Mucosa of descending colon (tissue), 3 donors: ENCODE measurements at places on chromosomes 12 and 14.
A peak's percentile ranks its signal among the peaks of the same experiment; 100 is the strongest.

DNA sequence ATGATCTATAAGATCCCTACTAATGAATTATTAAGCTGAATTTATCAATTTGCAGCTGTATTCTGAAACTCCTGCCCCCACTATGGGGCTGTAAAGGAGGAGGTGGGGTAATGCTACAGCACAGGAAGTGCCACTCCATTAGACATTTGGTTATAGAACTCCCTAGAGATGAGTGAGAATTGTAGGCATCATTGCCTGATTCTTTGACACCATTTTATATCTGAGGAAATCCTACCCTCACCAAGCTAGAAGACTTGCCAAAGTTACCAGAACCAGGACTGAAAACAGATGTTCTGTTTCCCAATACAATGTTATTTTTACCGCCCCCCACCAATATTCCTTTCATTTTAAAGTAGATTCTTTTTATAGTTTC lies 182.4 kb downstream of the EGLN3 start:
- no peak for DNase-seq

- DNase-seq: no peak
Measured at GRCh38 chr12:101878243-101878821, 952 bp downstream of the DRAM1 start.

GRCh38 chr12:65659681-65660080 lies 164.6 kb upstream of the HMGA2 start:
- DNase-seq: no peak

GRCh38 chr12:6118891-6119568 lies 5.4 kb downstream of the VWF start:
- DNase-seq: no peak

GRCh38 chr14:34750670-34751069 lies 36.3 kb upstream of the CFL2 start:
- DNase-seq: no peak

GRCh38 chr12:104504146-104504545 lies 47.4 kb downstream of the CHST11 start:
- DNase-seq: no peak

GRCh38 chr12:84644908-84645307 lies 267.7 kb downstream of the SLC6A15 start:
- DNase-seq: no peak

- no peak for DNase-seq
Measured at GRCh38 chr12:88698471-88698870, 118.2 kb upstream of the KITLG start.

- DNase-seq: no peak
Measured at GRCh38 chr12:131217024-131217586, 263.4 kb downstream of the ADGRD1 start.

DNA sequence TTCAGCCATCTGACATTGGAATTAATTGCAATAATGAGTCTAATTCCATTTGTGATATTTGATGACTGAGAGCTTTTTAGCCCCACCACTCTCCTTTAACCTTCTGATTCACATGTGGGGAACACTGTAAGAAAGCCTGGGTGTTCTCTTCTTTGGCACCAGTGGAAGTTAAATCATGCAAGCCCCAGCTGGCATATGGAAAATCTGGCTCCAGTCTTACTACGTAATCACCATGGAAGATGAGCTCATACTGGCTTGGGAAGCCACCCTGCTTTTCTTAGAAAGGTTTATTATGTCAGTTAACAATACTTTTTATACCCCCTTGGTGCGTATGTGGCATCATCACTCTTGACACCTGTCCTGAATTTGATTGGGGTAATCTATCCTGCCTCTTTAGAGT lies 479.3 kb downstream of the SLC16A7 start:
- DNase-seq: no peak

GRCh38 chr12:88056571-88056970 lies 27.4 kb upstream of the C12orf50 start:
- DNase-seq: no peak

DNA sequence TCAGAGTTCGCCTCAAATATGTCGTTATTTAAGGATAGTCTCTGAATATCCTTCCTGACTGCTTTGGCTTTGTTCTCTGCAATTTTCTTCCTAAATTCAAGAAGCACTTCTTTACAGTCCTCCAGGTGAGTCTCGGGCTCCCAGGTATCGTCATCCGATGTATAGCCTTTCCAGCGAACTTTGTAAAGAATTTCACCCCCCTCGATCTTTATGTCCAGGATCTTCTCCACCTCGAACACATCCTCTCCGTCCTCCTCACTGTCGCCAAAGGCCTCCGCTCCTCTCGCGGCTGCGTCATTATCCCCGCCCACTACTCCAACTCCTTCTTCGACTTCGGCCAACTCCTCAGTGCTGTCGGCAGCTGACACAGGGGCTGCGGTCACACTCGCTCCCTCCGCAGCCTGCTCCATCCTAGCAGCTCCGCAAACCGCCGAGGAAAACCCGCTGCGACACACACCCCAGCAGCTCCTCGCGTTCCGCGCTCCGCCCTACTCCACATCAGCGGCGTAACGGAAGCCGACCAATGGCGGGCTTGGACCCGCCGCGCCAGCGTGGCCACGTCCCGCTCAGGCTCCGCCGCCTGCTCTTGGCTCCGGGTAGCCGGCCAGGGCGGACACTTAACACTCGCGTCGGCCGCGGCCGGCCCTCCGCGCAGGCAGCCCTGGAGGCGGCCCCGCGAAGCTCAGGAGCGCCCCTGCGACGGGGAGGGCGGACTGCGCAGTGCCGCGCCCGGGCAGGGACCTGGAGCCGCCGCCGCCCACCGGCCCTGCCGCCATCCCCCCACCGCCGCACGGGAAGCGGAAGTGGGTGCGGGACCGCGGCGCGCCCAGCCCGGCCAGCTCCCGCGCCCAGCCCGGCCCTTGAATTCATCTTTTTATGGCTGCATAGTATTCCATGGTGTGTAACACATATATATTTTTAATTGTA lies 4.1 kb downstream of the CD163L1 start:
- DNase-seq: peak; percentile 44

- no peak for DNase-seq
Measured at GRCh38 chr14:79542121-79542520, 669.2 kb downstream of the DIO2 start.

DNA sequence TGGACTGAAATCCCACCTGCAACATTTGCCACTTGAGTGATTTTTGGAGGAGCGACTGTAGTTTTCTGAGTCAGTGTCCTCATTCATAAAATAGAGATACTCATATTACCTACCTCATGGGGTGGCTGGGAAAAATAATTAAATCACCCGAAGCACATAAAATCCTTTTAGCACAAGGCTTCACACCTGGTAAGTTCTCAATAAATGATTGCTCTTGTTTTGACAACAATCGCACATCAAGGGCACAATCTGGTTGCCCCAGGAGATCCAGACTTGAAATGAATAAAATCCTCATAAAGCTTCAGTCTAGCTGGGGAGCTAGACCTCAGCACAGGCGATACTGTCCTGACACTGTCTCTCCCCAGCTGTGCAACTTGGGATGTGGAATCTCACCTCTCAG lies 76.0 kb upstream of the CCDC60 start:
- no peak for DNase-seq

GRCh38 chr14:46818147-46818546 lies 166.6 kb upstream of the RPL10L start:
- no peak for DNase-seq

DNA sequence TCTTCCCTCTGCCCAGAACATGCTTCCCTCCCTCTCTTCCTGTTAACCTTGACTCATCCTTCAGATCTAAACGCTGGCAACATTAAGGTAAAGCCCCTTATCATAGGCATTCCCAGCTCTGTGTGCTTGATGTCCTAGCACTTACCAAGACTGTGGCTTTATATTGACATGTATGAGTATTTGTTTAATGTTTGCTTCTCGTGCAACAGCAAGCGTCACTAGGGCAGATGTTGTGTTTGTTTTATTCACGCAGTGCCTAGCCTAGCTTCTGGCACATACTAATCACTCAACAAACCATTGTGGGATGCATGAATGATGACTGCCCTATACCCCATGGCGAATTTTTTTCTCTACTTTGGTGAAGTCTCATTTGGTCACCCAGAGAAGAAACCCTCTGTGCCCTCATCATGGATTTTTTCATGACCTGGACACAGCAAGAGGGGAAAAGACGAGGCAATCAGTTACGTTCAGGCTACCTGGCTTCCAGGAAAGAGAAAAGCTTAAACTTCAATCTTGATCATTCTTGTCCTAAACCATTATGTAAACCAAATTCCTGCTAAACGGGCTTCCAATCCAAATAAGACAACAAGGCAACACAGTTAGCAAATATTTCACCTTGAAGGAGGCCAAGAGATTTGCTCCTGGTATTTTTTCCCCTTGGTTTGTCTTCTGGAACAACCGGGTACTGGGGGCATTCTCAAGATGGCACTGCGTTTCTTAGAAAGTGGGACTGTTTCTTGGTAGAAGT lies 47.9 kb upstream of the SOCS2 start:
- DNase-seq: no peak

- no peak for DNase-seq
Measured at GRCh38 chr12:29278673-29279420, 102.1 kb downstream of the ERGIC2 start.

GRCh38 chr14:99519347-99519881 lies 38.2 kb downstream of the CCNK start:
- peak; percentile 19 for DNase-seq
